ENCODE measurements at places on chromosomes 2 and 18. TPM values are rescaled to one million over a fixed set of nuclear protein-coding genes. Genes with fewer than 3 reads are reported as not detected.

Gene NOL4
- total RNA-seq: not detected

Gene SLC9A4
- not detected for total RNA-seq

Gene ABCB11
- total RNA-seq: 0.08 TPM

Gene REG1B
- not detected for total RNA-seq

- DNase-seq: no peak
These were observed 16.9 kb upstream of the VPS54 start for GRCh38 chr2:64036034-64036705.

DNA sequence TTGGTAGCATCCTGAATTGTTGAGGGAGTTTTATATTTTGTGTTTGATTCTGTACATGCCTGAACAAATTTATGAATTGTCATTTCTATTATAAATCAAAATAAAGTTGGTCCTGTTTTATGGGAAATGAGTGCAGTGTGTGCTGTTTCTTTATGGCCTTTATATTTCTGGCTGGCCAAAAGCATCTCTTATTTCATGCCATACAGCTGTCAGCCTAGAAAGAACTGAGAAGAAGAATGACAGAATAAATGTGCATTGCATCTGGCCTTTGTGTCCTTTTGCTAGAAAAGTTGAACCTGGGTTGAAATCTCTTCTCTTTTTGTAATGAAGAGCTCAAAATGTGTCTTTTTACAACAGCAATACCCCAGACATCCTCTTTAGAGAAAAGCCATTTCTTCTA lies 474.7 kb upstream of the LRATD1 start:
- no peak for DNase-seq

DNA sequence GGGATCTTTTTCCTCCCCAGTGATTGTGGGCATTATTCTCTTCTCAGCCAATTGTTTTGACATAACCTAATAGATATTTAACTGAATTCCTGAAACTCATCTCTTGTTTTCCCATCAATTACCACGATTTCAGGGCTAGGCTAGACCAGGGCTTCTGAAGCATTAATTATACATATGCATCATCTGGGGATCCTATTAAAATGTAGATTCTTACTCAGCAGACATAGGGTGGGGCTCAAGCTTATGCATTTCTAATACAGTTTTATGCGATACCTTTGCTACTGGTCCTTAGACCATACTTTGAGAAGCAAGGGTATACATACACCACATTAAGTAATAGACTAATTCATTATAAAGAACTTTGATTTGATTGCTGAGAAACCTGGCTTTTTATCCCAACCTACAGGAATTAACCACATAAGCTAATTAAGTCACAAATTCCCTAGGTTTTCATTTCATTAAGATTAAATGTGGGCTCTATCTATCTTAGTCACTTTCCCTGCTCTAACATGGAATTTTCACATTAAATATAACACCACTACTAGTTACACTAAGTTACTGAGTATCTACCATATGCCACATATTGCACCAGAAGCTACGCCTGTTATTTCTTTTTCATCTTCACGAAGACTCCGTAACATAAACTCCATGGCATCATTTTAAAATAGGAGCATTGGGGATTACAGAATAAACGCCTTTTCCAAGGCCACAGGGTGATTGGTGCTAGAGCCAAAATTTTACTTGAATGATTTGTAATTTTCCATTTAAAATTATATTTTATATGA lies 417.5 kb downstream of the DPP10 start:
- DNase-seq: no peak

- DNase-seq: no peak
These were observed 11.5 kb upstream of the NFATC1 start for GRCh38 chr18:79384151-79384807.

DNA sequence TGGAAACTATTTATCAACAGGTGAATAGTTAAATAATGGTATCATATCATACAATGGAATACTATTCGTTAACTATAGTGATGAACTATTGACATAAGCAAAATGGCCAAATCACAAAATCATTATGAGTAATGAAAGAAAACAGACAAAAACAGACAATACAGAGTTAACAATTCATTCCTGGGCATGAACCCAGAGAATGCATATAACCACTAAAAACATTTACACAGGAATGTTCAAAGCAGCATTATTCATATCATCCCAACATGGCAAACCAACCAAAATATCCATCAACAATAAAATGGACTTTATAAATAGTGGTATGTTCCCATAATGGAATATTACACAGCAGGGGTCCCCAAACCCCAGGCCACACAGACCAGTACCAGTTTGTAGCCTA lies 131.2 kb upstream of the CYP1B1 start:
- DNase-seq: no peak

DNA sequence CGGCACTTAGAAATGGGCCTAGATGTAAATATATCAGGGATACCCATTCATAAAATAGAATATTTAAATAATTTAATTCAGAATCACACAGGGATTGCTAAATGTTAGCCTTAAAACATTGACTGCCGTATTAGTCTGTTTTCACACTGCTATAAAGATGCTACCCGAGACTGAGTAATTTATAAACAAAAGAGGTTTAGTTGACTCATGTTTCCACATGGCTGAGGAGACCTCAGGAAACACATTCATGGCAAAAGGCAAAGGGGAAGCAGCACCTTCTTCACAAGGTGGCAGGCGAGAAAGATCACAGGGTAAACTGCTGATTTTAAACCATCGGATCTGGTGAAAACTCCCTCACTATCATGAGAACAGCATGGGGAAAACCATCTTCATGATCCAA lies 223.6 kb upstream of the GULP1 start:
- DNase-seq: no peak

GRCh38 chr2:56084111-56084901 lies 99.5 kb upstream of the CCDC85A start:
- no peak for DNase-seq

- no peak for DNase-seq
These were observed 14.4 kb upstream of the CCDC102B start for GRCh38 chr18:68783506-68783905.

DNA sequence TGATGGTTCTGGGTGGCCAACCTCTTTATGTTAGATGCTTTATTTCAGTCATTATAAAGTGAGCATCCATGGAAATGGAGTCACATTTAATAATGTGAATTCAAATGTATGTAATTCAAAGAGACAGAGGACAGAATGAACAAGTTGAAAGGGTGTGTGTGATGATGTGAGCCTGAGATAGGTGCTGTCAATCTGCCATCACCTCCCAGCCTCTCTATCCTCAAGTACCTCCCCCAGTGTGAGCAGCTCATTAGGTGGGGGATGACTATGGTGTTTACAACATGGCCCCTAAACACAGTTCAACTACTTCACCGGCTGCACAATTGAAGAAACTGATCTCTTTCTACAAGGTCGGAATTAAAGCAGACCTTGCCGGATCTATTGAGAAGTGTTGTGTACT lies 74.7 kb upstream of the IGFBP5 start:
- DNase-seq: no peak

- DNase-seq: no peak
These were observed 16.0 kb upstream of the ASXL2 start for GRCh38 chr2:25894135-25894830.

GRCh38 chr2:240583774-240584173 lies 2.8 kb upstream of the CAPN10 start:
- DNase-seq: no peak

DNA sequence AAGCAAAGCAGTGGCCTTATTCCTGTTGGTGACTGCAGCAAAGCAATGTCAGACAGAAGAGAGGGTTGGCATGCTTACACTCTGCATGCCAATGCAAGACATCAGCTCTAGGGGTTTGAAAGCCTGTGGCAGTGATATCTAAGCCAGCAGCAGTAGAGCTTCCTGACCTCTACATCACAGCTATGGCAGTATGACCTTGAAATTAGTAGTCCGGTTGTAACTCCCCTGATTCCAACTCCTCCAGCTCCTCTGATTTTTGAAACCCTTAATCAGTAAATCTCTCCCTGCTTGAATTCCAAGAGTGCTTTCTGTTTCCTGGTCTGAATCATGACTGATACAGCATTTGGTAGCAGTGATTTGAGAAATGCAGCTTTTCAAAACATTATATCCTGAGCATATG lies 60.0 kb upstream of the LRP1B start:
- no peak for DNase-seq
